ENCODE measurements at places on chromosomes 11 and 22. TPM values are rescaled to one million over a fixed set of nuclear protein-coding genes. Genes with fewer than 3 reads are reported as not detected.

DNA sequence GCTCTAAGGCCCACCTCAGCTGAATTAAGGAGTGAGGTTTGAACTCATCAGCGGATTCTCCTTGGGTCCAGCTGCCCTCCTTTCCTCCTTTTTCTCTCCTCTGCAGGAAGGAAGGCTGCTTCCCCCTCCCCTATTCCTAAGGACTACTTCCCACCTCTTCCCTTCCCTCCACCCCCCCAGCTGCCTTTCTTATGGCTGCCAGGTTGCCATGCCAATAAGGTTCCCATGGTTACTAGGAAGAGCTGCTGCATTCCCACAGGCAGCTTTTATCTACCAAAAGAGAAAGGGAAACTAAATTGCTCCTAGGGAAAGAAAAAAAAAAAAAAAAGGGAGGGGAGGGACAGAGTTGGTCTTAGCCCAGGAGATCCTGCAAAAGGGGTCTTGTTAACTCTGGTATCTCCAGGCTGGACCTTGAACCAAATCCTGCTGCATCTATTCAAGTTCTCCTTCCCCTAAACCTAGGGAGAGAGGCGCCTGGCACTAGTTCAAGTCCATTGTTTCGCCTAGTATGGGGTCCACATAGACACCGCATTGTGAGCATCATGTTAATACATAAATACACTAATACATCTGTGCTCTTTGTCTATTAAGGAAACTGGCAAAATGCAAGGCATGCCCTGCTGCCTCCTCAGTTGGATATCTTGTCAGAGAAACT is 21.2 kb upstream of the FEZ1 start:
- DNase-seq = no peak

DNA sequence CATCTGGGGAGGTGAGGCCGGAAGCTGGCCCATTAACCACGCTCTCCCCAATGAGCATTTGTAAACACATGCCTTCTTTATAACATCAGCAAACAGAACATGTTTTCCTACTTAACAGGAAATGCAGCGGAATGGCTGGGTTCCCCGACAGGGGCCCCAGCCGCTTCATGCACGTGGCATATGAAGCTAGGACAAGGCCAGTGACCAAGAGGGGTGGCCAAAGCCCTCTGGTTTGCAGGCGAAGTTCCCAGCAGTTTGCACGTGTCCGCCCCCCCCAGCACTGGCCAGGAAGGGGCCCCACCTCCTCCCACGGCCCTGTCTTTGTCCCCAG is 38.7 kb upstream of the LINC01488 start:
- no peak for DNase-seq

DNA sequence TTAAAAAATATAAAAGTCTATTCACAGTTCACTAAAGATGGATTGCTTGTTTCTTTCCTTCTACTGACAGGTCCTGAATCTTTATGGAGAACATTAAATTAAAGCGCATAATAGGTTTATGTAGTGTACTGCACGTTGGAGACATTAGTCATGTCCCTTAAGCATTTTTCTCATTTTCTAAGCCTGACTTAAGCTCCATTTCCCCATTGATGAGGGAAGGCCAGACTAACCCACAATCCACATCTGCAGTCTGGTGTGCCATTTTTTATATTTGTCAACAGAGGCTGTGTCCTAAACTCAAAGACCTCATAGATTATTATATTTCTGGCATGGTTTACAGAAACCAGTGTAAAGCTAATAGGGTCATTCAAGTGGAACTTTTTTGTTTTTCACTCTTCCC is 39.9 kb downstream of the CADM1 start:
- no peak for DNase-seq

- DNase-seq = no peak
Observed at GRCh38 chr22:17064498-17065100, 20.2 kb upstream of the IL17RA start.

GRCh38 chr11:60842668-60843600 is 1.0 kb downstream of the CCDC86 start:
- no peak for DNase-seq

APOL5 gene
- not detected for total RNA-seq

- peak; percentile 97 for DNase-seq
Observed at GRCh38 chr11:35629914-35630313, 11.7 kb downstream of the FJX1 start.

GRCh38 chr22:27222178-27222577 is 564.8 kb downstream of the MIAT start:
- no peak for DNase-seq

EFCAB6 gene
- total RNA-seq = 0.59 TPM

GRCh38 chr11:78415338-78415737 is 2.3 kb downstream of the GAB2 start:
- no peak for DNase-seq

- DNase-seq = no peak
Observed at GRCh38 chr22:30561402-30562189, 12.9 kb downstream of the GAL3ST1 start.

DNA sequence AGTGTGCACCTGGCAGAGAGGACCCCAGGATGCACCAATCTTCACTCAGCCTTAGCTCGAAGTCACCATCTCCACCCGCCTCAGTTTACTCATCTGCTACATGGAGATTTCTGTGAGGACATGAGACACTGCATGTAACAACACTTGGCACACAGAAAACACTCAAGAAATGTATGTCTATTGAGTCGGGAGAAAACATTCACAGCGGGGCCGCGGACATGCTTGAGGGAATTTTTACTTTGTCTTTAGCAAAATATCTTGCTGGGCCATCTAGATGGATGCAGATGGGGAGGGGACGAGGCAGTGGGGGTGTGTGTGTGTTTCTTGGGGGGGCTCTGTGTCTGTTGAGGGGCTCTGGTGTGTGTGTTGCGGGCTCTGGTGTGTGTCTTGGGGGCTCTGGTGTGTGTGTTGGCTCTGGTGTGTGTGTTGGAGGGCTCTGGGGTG is 28.4 kb upstream of the RFPL3 start:
- DNase-seq = no peak

GRCh38 chr11:32032478-32032877 is 58.4 kb upstream of the RCN1 start:
- no peak for DNase-seq

ALDH3B1 gene
- 17.0 TPM for total RNA-seq

NFAM1 gene
- not detected for total RNA-seq

DNA sequence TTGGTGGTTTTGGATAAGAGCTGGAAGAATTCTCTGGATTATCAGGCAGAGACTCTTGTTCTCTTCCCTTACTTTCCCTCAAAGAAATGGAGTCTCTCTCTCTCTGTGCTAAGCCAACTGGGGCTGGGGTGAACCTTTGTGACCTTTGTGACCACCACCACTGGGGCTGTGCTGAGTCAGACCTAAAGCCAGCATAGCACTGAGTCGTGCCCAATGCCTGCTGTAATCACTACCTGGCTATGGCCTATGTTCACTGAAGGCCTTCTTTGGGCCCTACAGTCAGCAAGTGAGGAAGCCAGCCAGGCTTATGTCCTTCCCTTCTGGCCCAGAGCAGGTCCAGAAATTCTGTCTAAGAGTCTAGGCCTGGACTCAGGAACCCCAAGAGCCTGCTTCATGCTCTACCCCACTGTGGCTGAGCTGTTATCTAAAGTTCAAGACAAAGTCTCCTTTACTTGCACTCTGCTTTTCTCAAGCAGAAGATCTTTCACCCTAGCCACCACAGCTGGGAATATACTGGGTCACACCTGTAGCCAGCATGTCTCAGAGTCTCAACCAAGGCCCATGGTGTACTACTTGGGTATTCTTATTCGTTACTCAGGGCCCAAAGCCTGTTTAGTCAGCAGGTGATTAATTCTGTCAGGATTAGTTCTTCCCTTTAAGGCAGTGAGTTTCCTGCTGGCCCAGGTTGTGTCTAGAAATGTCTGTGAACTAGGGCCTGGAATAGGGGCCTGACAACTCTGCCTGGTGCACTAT is 86.0 kb downstream of the EHF start:
- peak; percentile 66 for DNase-seq

NCR3LG1 gene
- total RNA-seq = 10.1 TPM

GRCh38 chr11:132123854-132124835 is 753.7 kb downstream of the NTM start:
- DNase-seq = no peak

MS4A1 gene
- total RNA-seq = not detected

XNDC1N gene
- total RNA-seq = 5.5 TPM

DNA sequence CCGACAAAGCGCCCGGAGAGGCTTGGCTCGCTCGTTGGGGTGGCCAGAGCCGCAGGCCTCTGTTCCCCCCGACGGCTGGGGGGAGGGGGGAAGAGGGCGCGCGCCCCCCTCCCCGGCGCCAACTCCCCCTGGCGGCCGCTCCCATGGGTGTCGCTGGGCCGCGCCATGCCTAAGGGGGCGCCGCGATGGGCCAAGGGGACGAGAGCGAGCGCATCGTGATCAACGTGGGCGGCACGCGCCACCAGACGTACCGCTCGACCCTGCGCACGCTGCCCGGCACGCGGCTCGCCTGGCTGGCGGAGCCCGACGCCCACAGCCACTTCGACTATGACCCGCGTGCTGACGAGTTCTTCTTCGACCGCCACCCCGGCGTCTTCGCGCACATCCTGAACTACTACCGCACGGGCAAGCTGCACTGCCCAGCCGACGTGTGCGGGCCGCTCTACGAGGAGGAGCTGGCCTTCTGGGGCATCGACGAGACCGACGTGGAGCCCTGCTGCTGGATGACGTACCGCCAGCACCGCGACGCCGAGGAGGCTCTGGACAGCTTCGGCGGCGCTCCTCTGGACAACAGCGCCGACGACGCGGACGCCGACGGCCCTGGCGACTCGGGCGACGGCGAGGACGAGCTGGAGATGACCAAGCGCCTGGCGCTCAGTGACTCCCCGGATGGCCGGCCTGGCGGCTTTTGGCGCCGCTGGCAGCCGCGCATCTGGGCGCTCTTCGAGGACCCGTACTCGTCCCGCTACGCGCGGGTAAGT is 1.4 kb downstream of the KCNC1 start:
- no peak for DNase-seq

ELMOD1 gene
- total RNA-seq = 1.5 TPM

ART1 gene
- total RNA-seq = not detected

SLC7A4 gene
- total RNA-seq = 1.7 TPM

GAL3ST3 gene
- total RNA-seq = under 0.01 TPM

WEE1 gene
- total RNA-seq = 42.1 TPM

- no peak for DNase-seq
Observed at GRCh38 chr11:75855206-75855605, 40.2 kb downstream of the UVRAG start.

DNA sequence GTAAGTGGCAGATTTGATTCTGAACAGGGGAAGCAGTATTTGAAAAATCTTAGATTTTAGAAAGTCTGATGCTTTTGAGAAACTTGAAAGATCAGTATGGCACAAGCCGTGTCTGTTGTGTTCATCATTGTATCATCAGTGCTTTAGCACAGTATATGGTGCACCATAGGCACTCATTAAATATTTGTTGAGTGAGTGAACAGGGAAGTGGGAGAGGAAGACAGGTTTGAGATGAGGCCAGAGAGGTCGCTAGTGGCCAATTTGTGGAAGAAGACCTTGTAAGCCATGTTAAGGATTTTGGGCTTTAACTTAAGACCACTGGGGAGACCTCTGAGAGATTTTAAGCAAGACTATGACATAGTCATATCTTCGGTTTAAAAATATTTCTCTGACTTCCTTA is 12.9 kb downstream of the CHEK1 start:
- no peak for DNase-seq

PRG3 gene
- not detected for total RNA-seq

DNA sequence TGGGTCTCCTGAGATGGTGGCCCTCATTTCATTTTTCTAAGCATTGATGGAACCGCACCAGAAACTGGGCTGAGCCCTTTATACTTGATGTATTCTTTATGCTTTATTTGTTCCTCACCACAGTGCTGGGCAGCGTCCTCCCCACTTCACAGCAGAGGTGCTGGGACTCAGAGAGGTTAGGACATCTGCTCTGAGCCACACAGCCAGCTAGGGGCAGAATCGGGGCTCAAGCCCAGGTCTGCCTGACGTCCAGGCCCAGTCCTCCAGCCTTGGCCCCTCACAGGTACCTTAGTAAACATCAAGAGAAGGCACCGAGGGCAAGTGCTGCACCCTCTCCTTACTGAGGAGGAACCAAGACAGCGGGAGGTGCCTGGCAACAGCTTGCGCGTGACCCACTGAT is 20.2 kb upstream of the SHISAL1 start:
- no peak for DNase-seq

- DNase-seq = no peak
Observed at GRCh38 chr22:20436307-20436767, 1.3 kb downstream of the SCARF2 start.

- DNase-seq = no peak
Observed at GRCh38 chr22:50535113-50535512, 5.3 kb upstream of the TYMP start.

GRCh38 chr11:70204466-70204799 is 1.3 kb downstream of the FADD start:
- no peak for DNase-seq

DNA sequence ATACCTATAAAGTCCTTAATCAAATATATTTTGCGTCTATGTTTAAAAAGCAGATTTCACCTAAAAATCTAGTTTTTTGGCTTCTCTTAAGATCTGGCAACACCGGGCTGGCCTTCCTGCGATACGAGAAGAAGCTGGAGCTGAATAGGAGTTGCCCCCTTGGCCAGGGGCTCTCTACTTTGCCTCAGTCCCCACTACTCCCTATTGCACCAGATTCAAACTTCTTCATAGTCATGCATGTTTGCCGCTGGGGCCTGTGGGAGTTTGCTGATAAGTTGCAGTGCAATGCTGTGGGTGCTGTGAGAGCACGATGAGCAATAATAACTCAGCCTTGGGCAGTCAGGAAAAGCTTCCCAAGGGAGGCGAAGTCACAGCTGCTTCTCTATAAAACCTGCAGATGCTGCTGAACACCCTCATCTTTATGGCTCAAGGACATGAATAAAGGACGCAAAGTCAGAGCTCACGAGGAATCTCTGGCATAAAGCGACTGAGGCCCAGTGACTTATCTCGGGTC is 15.2 kb upstream of the EIF3D start:
- DNase-seq = peak; percentile 39

GRCh38 chr11:115188188-115188897 is 315.9 kb downstream of the CADM1 start:
- DNase-seq = no peak

GGTLC2 gene
- not detected for total RNA-seq

DNA sequence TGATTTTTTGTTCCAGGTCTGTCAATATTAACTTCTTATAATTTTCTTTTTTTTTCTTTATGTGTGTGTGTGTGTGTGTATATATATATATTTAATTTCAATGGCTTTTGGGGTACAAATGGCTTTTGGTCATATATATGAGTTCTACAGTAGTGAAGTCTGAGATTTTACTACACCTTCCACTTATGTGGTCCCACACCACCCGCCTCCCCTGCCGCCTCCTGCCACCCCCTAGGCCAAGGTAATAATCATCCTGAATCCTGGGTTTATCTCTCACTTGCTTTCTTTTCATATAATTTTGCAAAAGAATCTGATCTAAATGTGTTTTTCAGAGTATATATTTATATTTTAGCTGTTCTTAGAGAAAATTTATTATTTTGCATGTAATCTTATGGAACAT is 11.1 kb downstream of the NEAT1 start:
- no peak for DNase-seq
